ENCODE measurements at places on chromosomes 16 and 17.

DNA sequence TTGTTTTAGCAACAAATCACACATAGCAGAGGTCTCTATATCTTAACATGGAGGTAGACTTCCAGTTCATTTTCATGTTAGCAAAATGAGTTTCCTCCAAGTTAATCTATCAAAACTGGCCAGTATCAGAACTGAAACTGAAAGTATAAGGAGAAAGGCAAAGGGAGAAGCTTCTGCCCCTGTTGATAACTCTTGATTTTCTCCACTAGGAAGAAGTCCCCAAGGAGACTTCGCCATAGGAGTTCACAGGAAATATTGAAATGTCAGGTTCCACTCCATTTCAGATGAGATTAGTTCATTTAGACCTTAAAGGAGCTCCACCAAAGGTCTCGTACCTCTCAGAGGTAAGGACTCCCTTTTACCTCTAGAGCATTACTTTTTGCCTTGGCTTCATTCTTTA lies 1.2 kb upstream of the OGFOD3 start:
- DNase-seq: no peak

GRCh38 chr17:79609049-79609589 lies 1.7 kb downstream of the RBFOX3 start:
- no peak for DNase-seq

GRCh38 chr17:55601874-55602364 lies 90.7 kb upstream of the SMIM36 start:
- no peak for DNase-seq

GRCh38 chr16:57132470-57132869 lies 40.1 kb downstream of the CPNE2 start:
- DNase-seq: no peak

GRCh38 chr16:29678691-29679267 lies at the start of gene QPRT:
Gene QPRT (plus strand): TSS chr16:29679180. CDS start chr16:29679198, 18 bp downstream.
- DNase-seq: no peak

- no peak for DNase-seq
Observed at GRCh38 chr17:72913142-72913682, 179.3 kb downstream of the SLC39A11 start.

GRCh38 chr16:84240455-84240854 lies 643 bp upstream of the KCNG4 start:
- no peak for DNase-seq

DNA sequence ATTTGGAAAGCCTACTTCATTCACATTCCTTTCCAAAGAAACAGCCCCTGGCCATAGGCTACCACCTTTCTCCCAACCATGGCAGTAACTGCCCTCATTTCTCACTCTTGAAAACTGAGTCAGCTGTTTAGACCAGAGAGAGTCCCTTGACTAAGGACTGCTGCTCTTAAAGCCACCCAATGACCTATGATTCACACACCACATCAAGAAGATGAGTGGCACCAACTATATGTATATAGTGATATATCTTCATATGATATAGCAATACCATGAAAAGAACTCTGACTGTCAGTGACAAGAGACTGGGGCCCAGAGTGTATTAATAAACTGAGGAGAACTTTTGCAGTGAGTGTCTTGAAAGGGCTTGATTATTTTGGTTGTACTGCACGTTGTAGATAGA lies 404.5 kb upstream of the ASIC2 start:
- DNase-seq: no peak

DNA sequence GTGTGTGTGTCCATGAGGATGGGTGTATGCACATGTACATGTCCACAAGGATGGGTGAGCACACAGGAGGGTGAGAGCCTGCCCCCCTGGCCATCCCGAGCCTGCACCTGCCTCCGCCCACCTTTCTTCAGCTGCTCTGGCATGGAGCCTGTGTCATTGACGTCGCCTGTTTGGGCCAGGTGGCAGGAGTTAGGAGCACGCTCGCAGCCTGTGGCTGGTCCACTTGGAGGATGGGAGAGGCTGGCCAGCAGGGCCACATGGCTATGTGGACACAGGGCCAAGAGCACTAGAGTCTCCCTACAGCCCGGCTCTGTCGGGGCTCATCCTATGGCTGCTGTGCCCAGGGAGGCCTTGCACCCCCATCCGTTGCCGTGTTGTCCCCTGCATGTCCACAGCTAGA lies 21.4 kb downstream of the BAHCC1 start:
- no peak for DNase-seq

- DNase-seq: no peak
Observed at GRCh38 chr16:48918520-48919258, 308.7 kb upstream of the N4BP1 start.

DNA sequence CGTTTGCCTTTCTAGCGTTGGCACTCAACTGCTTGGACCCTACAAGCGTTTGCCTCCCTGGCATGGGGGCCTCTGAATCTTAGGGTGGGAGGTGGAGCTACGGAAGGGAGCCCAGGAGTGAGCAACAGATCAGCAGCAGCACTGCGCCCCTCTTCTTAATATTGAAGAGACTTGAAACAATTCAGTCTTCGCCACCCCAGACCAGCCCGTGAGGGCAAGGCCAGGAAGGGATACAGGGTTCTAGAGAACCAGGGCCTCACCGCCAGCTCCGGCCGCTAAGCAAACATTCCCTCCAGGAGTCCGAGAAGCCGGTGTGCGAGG lies 1.5 kb upstream of the GPRC5C start:
- DNase-seq: no peak

DNA sequence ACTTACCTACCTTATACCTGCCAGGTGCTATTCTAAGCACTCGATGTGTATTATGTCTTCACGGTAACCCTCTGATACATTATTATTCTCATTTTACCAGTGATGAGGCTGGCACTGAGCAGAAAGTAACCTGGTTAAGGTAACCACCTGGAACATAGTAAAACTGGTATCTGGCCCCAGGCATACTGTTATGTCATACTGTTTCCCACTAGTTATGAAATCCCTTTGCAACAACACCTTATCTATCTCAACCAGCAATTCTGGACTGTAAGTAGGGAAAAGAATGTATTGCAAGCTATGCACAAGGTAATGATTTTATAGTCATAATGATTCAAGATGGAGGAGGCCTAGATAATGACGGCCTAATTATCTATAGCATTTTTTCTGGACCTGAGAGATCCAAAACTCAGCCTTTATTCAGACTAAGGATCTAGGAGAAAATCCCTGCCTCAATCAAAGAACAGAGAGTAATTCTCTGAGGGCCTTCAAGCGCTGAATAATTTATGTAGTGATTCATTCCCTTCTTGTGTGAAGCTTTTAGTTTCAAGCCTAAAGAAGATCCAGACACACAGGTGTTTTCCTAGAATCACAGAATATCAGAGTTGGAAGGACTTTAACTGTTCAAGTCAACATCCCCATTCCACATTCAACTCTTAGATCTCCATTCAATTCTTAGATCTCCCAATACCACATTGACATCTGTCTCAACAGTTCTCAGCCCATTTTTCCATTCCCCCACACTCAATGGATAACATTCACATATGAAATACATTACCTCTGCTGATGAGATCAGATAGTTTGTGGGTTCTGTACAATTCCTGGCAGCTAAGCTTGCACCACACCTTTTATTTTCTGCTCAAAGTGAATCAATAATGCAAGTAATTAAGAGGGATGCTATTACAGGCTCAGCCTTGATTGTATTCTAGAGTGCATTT lies 14.9 kb upstream of the MMD start:
- DNase-seq: no peak

DNA sequence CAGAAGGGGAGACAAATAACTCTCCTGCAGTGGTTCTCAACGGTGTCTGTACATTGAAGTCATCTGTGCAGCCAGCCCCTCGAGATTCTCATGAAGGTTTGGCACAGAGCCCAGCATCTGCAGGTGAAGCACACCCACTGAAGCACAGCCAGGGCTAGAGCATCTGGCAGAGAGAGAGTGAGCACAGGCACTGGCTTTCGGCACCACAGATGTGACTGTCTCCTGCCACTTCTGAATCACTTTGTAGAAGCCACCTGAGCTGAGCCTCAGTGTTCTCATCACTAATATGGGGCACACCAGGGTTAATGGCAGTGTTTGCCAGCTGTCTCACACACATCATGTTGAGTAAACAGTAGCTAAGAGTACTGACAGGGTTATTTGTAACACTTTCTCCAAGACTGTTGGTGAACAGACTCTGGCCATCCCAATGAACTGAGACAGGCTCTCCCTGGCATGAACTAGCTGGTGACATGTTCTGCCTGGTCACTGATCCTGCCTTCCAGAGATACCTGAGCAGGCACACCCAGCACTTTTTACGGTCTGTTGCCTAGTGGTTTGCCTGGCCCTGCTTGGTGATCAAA lies 10.9 kb downstream of the HSPB9 start:
- DNase-seq: no peak

- no peak for DNase-seq
Observed at GRCh38 chr17:7235693-7236665, 1.7 kb upstream of the DVL2 start.

DNA sequence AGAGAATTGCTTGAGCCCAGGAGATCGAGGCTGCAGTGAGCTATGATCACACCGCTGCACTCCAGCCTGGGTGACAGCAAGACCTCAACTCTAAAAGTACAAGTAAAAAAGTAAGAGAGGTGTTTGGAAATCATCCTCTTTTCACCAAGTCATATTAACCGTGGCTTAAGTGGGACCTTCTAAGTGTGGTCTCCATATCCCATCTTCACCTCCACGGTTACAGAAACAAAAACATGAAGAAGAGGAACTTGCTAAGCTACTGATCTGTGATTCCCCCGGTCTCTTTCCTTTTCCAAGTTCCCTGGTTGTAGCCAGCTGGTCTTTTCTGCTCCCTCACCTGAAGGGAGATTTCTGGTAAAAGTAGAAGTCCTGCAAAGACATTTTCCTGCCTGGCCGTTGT lies 389.4 kb downstream of the CPPED1 start:
- no peak for DNase-seq

DNA sequence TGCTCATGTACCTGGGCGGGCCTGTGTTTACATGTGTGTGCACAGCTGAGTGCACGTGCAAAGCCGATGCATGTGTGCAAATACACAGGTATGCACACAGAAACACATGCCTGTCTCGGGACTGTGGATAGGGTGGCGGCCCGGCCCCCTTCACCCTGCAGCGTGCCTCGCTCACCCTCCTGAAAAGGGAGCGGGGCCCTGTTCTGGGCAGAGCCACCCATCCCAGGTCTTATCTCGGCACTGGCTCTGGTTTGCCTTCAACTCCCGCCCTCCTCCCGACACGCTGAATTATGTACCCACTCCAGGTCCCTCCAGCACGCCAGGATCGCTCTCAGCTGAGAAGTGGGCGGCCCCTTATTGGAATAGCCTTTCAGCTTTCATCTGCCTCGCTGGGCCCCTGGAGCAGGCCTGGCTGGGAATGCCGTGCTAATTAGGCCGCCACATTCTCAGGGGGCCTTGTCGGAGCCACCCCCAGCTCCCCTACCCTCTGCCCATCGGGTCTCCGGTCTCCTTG lies 77.8 kb downstream of the RTN4RL1 start:
- no peak for DNase-seq

GRCh38 chr16:26993963-26994362 lies 72.8 kb upstream of the C16orf82 start:
- DNase-seq: no peak

DNA sequence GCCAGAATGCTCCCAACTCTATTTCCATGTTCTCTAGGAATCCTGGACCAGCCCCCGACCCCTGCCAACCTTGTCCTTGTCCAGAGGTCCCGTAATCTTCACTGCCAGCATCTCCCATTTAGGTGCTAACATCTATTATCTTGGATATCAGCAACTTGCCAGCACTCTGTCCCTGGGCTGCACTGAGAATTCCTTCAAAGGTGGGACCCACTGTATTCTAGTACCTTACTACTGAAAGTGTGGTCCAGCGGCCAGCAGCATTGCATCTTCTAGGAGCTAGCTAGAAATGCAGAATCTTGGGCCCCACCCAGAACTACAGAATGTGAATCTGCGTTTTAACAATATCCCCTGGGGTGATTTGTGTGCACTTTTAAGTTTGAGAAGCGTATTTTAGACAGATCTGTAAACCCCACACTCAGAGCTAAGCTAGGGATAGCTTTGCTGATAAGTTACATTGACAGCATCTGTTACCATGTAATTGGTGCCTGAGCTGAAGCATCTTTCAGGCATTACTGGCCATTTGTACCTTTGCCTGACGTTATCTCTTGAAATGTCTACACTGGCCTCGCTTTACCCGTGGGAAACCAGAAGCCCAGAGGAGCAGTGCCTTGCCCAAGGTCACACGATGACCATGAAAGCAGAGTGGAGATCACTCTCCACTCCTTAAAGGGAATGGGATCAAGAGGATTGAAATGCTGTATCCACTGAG lies 8.3 kb downstream of the ABAT start:
- no peak for DNase-seq

GRCh38 chr16:10964891-10965326 lies 20.5 kb downstream of the CLEC16A start:
- peak; percentile 14 for DNase-seq

GRCh38 chr17:63497708-63498483 lies 21.0 kb downstream of the ACE start:
- DNase-seq: no peak

GRCh38 chr17:34382621-34383124 lies 19.6 kb upstream of the CCL1 start:
- no peak for DNase-seq

DNA sequence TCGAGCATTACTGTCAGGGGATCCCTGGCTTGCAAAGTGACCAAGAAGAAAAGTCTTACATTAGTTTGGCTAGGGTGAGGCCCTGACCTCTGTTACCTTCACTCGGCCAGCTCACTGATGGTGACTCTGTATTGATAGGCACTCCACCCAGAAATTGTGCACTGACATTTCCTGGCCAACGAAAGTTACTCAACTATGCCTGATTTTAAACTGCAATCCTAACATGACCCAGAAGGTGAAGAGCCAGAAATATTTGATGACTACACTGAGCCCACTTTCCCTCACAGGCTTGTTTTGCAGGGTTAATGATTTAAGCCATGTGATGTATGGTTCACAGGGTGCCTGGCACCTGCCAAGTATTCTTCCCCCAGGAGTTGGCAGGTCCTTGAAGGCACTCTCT lies 208.2 kb upstream of the MAF start:
- no peak for DNase-seq

DNA sequence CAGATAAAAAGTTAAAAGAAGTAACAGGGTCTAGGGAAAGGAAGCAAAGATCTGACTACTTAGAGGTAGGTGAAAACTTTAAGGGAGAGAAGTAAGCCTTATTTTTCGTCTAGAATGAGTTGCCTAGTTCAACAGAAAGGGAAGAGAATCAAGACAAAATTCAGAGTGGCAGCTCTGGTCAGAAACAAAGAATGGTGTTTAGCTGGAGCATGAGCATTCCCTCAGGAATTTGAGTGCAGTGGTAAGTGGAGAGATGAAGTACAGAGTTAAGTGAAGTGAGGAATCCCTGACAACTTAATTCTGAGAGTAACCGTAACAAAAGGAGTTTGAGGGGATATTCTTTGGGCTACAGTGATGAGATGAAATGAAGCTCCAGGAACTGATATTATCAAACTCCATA lies 11.5 kb downstream of the SMG6 start:
- no peak for DNase-seq

GRCh38 chr17:61349350-61349749 lies 50.3 kb upstream of the TBX2 start:
- no peak for DNase-seq

Data from CD8-positive, alpha-beta memory T cell (primary cell).